ENCODE measurements at places on chromosomes 11 and 22. TPM values are rescaled to one million over a fixed set of nuclear protein-coding genes. Genes with fewer than 3 reads are reported as not detected.

GRCh38 chr11:2440646-2441045, 3.7 kb downstream of the TRPM5 start:
- DNase-seq, result no peak

The GAB4 gene
- not detected for polyA plus RNA-seq

GRCh38 chr11:102912482-102912830, 37.7 kb upstream of the MMP12 start:
- DNase-seq, result no peak

The MS4A13 gene
- not detected for polyA plus RNA-seq

Measured in endothelial cell of umbilical vein (primary cell).